ENCODE measurements at places on chromosomes 3 and 15.
A peak's percentile ranks its signal among the peaks of the same experiment; 100 is the strongest.

DNA sequence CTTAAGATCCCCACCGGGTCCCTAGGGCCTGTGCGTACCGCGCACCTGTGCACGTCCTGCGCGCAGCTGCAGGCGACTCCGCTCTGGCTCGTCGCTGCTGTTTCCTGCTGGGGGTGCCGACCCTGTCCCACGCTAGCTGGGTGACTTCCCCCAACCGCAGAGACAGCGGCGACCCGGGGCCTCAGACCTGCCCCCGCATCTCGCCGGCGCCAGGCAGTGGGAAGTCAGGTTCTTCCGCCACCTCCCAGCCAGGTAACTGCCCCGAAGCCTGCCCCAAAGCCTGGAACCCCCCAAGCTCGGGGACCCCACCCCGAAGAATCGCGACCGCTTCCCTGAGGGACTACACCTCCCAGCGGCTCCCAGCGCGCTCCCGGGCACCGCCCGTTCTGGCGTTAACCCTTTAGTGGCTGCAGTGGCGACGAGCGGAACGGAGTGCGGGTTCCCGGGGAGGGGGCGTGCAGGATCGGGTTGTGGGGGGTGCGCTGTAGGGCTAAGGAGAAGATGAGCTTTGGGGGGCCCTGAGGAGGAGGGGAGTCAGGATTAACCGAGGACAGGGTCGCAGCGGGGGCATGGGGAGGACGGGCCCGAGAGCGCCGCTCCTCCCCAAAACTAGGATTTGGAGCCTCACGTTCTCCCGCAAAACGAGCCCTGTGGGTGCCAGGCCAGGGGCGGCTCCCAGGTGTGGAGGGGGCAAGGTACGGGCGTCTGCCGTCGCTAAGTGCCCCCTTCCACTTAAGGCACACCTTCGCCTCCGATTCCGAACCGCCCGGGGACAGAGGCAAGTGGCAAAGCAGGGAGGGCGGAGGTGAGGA, 589 bp downstream of the NEIL1 start:
- DNase-seq: no peak

- no peak for DNase-seq
These were observed 274.4 kb downstream of the PLCL2 start for GRCh38 chr3:17158941-17159682.

- peak; percentile 74 for DNase-seq
These were observed 36.7 kb upstream of the NDUFB4 start for GRCh38 chr3:120559242-120560061.

DNA sequence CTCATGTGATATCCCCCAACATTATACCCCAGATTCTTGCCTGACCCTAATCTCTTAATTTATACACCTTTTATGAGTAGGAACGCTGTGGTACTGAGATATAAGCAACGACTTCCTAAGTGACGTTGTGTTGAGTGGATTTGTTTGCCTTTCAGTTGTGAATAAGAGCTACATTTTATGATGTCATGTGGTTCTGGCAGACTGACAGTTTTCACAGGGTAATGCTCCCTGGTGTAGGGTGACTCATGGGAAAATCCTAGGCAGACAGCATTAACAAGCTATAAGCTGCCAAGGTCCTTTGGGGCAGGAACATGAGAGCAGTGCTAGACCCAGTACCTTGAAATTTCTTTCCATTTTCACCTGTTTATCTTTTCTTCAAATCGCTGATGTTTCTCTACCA, 11.2 kb downstream of the C3orf52 start:
- DNase-seq: peak; percentile 89

- DNase-seq: no peak
These were observed 4.1 kb downstream of the MINAR1 start for GRCh38 chr15:79436037-79436780.

DNA sequence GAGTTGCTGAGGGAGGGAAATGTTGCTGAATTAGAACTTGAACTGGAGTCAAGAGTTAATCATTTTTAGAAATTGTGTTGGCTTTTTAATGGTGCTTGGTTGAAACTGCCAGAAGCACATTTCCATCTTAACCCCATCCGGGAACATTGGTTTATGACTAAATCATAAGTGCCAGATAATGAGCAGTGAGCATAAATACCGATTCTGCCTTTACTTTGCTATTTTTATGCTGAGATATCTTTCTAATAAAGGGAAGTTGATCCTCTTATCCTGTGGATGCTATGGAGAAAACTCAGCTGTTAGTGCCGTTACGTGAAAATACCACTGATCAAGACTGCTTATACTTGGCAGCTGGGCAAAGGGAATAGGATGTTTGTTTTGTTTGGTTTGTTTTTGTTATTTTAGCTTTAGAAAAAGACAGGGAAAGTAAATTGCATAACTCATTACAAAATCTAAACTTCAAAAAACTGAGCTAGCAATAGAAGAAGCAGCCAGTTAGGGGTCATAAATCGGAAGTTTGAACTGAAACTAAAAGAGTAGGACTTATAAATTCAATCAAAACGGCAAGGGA, 813.1 kb downstream of the NAALADL2 start:
- no peak for DNase-seq

GRCh38 chr3:177358977-177359592, 161.8 kb upstream of the TBL1XR1 start:
- peak; percentile 28 for DNase-seq

GRCh38 chr3:141331377-141332318, 36.7 kb upstream of the ZBTB38 start:
- peak; percentile 92 for DNase-seq

GRCh38 chr3:168850109-168850508, 754.4 kb upstream of the GOLIM4 start:
- peak; percentile 3 for DNase-seq

DNA sequence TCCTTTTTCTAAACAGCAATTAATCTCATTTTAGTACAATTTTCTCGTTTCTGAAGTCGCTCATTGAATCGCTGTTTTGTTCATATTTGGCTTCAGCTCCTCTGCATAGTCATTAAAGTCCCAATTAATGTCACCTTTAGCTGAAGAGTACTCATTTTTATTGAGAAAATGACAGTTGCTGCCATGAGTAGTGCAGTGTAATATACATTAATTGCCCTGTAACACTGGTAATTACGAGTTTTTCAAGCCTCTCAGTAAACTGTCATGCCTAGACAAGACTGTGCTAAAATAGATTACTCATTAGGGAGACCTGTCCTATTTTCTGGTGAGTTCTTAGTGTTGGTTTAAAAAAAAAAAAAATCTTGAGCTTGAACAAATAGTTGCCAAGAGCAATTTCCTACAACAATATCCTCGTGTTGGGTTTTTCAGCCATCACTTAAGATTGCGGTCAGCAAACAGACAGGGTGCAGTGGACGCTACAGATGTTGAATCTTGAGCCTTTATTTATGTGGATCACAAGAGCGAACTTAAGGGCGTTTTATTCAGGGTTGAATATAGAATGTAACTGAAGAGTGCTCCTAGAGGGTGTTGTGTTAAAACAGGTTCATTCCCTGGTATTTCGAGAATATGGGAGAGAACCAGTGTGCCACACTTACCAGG, 176.0 kb downstream of the CDIN1 start:
- DNase-seq: no peak

DNA sequence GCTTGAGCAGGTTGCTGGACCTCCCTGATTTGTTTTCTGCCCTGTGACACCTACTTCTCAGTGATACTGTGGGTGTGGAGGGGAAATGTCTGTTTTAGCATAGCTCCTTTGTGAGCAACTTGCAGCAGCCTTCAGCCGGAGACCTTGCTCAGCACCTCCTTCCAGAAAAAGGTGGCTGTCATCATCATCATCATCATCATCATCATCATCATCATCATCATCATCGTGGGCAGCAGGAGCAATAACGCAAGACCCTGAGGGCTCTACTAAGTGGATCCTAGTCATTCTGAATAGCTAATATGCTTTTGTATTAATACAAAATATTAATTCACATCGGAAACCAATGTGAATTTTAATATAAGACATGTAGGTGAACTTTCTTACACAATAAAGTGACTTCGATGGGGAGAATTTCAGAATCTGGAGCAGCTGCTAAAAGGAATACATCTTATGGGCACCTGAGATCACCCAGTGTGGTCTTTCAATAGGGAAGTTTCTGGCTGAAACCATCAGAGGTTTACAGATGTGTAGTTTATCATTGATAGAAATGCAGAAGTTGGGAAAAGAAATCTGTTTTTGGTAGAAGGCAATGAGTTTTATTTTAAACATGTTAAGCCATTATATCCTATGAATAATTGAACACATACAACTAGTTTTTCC, 8.6 kb downstream of the GABRR3 start:
- no peak for DNase-seq

DNA sequence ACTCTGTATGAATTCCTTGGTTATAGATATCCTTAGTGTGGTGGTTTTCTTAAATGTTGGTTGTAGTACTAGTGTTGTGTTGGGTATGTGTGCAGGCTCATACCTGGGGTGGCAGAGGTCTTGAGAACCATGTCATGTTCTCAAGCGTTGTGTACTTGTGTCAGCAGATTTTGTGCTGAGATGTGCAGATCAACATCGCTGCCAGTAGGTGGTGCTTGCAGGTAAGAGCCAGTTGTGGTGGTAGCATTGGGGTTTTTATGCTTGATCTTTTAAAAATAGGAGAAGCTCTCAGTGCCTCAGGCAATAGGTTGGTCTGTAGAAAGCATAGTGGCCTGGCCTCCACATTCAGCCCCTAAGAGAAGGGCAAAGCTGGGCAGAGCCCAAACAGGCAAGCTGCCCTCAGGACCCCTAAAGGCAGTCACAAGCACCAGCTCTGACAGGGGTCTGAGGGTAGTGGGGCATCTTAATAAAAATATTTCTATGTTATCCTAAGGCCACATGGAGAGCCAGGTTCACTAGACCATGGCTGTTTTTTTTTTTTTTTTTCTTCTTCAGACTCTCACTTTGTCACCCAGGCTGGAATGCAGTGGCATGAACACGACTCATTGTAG, 164.0 kb downstream of the IL20RB start:
- DNase-seq: no peak

- no peak for DNase-seq
These were observed 43.8 kb downstream of the STT3B start for GRCh38 chr3:31576521-31576920.

GRCh38 chr3:45128950-45129349, 17.2 kb downstream of the CDCP1 start:
- no peak for DNase-seq

DNA sequence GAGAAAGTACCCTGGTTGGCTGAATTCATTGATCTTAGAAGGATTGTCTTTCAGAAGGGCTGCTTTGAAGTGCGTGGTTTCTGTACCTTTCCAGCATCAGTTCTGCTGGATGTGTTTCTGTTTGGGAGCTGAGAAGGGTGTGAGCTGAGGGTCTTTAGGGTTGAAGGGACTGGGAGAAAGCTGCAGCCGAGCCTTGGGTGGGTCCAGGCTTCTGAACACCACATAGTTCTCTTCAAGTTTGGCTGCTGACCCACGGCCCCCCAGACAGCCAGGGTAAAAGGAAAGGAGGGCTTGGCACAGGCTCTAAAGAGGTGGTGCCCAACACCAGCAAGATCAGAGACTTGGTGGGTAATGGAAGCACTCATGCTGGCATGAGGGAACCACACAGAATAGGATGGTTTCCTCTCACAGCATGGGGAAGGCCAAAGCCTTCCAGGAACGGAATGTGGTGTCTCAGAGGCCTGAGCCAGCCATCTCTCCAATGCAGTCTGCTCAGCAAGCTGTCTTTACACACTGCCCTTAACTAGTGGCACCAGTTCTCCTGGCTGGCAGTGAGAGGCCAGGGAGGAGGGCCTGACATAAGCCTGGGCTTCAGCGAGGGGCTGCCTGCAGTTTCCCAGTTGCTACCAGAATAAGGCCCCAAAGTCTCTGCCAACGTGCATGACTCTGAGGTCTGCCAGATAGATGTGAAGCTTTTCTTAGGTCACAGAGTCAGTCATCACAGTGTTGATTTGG, 239.0 kb upstream of the TRIM42 start:
- no peak for DNase-seq

GRCh38 chr3:188568736-188569135, 414.8 kb downstream of the LPP start:
- peak; percentile 43 for DNase-seq

- no peak for DNase-seq
These were observed 83.8 kb upstream of the FNDC3B start for GRCh38 chr3:171955598-171955997.

DNA sequence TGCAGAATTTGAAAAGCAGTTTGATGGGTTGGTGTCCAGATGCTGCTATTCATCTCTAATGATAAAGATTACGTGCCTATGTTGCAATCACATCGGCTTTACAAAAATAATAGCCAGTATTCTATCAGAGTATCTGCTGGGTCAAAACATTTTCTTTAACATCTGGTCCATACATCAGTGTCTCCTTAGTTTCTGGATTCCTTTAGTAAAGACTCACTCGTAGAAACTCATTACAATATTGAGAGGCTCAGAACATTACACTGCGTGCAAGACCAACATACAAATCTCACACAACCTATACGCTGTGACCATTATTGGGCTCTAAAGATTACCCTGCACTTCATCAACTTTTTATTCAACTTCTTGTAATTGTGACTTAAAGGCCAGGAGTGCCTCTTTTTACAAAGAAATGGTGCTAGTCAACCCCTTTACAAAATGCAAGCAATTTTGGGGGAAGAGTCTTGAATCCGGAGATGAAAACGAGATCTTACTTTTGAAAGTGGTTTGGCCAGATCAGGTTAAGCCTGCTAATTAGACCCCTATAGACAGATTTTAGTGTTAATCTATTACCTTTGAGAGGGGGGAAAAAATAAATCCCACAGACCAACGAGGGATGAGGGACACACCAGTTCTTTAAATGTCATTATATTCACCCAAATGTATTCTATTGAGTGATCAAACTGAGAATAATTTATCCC, 2.9 kb downstream of the TRA2B start:
- no peak for DNase-seq

- no peak for DNase-seq
These were observed 99.1 kb downstream of the CPN2 start for GRCh38 chr3:194251891-194252560.

DNA sequence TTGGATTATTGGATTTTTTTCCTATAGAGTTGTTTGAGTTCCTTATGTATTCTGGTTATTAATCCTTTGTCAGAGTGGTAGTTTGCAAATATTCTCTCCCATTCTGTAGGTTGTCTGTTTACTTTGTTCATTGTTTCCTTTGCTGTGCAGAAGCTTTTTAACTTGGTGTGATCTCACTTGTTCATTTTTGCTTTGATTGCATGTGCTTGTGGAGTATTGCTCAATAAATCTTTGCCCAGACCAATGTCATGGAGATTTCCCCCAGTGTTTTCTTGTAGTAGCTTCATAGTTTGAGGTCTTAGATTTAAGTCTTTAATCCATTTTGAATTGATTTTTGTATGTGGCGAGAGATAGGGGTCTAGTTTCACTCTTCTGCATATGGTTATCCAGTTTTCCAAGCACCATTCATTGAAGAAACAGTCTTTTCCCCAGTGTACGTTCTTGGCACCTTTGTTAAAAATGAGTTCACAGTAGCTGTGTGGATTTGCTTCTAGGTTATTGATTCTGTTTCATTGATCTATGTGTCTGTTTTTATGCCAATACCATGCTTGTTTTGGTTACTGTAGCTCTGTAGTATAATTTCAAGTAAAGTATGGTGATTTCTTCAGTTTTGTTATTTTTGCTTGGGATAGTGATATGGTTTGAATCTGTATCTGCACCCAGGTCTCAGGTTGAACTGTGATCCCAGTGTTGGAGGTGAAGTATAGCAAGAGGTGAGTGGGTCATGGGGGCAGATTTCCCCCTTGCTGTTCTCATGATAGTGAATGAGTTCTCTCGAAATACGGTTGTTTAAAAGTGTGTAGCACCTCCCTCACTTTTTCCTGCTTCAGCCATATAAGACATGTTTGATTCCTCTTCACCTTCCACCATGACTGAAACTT, 46.1 kb upstream of the TNFSF10 start:
- peak; percentile 70 for DNase-seq

Data from suppressor macrophage treated with lipopolysaccharide for 1 hour (primary cell).